Adipocyte (in vitro differentiated cells): ENCODE measurements at places on chromosomes 6 and 20.

DNA sequence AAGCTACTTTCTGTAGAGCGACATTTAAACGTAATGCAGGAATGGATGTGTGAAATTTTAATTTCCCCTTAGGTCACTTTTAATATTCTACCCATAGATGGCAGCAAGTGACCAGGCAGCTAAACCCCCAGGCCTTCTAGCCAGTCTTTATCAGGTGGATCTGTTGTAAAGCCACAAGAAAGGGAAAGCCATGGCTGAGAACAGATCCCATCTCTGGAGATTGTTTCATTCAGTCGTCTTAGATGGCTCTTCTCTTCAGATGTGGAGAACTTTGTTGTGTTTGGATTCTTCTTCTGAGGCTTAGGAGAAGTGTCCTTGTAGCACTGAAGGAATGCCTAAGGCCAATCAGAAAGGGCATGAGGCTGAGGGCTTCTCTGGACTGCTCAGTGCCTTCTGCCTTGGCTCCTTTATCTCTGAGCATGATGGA lies 15.8 kb upstream of the RNF182 start:
- peak; percentile 86 for DNase-seq

DNA sequence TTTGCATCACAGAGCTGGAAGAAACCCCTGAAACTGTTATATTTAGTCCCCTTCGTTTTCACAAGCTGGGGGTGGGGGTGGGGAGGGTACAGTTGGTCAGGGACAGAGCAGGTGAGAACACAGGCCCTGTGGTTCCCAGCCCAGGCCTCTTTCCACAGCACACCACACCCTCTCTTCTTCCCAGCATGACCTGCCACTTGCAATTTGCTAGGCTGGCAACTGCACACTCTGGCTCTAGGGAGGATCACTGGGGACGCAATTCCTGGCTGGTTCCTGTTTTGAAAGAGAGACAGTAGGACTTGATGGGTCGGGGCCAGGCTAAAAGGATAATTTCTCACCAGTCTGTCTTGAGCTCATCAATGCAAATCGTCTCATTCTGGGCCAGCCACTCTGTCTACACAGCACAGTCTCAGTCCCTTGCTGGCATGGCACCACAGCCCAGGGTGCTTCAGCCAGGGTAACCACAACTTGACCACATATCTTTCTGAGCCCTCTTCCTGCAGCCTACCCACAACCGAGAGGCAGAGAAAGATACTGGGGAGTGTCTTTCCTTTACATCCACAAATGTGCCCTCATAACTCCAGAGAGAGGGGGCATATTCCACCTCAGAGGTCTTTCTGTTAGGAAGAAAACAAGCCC lies 41.7 kb upstream of the EMILIN3 start:
- no peak for DNase-seq

DNA sequence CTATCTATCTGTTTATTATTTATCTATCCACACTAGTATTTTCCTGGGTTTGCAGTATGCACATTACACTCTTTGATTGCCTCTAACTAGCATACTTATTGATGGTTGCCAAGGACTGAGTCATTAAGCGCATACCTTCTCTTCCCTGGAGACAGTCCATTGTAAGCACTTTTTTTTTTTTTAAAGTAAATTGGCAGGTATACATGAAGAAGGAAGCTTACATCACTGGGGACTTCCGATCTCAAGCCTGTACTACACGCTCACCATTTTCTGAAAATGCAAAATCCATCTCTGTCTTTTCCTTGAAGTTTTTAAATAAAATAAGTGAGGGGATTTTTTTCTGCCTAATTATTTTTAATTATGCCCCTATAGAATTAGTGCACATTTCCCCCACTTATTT lies 63.5 kb downstream of the HMGN3 start:
- DNase-seq: no peak

- no peak for DNase-seq
Observed at GRCh38 chr6:109867970-109868358, 110.1 kb upstream of the GPR6 start.

- DNase-seq: no peak
Observed at GRCh38 chr6:22751223-22751622, 181.9 kb downstream of the HDGFL1 start.

- DNase-seq: peak; percentile 96
Observed at GRCh38 chr6:22880686-22881433, 311.5 kb downstream of the HDGFL1 start.

DNA sequence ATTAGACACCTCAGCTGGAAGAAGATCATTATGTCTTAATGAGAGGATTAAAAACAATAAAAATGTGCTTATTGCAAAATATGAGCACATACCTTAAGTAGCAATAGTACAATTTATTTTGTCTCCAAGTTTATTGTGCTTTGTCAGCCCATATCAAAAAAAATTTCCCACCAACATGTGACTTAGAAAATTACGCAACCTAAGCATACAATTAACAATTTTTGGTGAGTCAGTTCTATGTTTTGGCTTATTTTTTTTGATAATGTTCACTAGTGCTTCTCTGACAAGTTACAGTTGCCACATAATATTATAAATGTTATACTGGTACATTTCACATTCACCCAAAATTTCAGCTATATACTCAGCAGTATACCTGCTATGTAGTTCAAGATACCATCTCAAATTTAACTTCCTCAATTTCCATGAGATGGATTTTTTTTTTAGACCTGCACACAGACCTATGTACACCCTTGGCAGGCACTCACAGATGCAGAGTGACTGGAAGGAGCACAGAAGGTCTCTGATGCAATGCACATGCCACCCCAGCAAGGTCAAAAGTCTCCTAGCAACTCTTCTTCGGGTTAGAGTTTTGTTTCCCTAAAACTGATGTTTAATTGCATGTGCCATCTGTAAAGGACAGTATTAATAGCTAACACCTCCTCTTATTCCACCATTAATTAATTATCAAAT lies 112.4 kb downstream of the PRKN start:
- DNase-seq: peak; percentile 3

GRCh38 chr20:41119614-41120561 lies 17.5 kb upstream of the PLCG1 start:
- no peak for DNase-seq

GRCh38 chr20:34310481-34311117 lies 7.4 kb upstream of the AHCY start:
- no peak for DNase-seq

- peak; percentile 39 for DNase-seq
Observed at GRCh38 chr6:144181639-144182038, 31.3 kb downstream of the STX11 start.

DNA sequence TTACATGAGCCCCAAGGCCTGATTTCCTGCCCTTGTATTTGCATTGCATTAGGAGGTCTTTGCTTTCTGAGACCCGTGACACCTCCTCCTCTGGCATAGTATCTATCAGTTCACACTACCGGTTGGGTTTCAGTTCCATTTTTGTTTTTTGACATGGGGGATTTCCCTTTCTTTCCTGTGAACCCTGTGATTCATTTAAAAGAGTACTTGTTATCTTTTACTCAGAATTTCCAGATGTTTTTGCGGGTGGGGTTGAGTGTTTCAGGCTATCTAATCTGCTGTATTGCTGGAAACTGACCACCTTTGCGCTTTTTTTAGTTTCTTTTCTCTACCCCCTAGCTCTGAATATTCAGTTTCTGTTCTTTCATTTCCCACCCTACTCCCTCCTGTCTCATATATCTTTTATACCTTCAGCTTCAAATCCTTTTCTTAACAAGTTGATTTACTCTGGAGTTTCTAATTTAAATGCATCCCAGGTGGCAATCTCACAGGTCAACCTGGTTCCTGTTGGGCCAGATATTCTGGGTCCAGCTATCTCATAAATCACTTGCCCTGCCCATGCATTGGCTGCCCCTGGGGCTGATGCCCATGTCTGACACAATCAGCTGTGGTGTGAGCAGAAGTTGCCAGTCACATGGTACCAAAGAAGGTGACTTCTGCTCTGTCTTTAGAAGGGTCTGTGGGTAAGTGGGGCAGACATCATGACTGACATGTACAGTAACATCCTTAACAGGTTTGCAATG lies 14.3 kb upstream of the NCOA3 start:
- DNase-seq: no peak

- DNase-seq: no peak
Observed at GRCh38 chr20:20649945-20650344, 62.5 kb downstream of the RALGAPA2 start.

DNA sequence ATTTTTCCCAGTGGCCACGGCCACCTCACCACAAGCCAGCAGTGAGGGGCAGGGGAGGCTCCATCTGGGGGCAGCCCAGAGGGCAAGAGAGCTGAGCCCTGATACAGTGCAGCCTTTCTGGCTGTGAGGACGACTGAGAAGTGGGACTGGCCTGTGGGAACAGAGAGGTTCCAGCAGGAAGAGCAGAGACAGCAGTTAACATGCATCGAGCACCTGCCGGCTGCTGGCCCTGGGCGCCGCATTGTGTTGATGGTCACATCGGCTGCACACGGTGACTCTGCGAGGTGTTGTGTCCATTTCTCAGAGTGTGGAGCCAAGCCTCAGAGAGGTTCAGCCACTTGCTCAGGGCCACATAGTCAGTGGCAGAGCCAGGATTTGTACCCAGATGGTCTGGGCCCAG lies 9.8 kb downstream of the FOXS1 start:
- no peak for DNase-seq

- DNase-seq: no peak
Observed at GRCh38 chr6:11814106-11814505, 35.5 kb upstream of the ADTRP start.

DNA sequence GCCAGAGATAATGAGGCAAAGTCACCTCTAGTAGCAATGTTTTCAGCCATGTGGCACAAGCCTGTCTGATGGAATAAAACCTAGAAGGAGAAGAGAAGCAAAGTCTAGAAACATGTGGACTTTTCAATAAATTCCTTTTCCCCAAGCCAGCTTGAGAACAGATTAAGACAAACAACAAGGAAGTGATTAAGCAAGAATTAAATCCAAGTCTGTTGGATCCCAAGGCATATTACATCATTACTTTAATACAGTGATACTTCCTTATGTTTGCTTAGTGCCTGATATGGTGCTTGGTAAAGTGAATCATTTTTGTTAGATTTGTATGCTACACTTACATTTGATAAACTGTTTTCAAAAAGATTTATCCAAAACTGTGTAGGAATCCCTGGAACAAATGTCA lies 260.3 kb upstream of the FAM83B start:
- peak; percentile 54 for DNase-seq

GRCh38 chr6:36075656-36076055 lies 48.0 kb downstream of the MAPK14 start:
- DNase-seq: no peak
